ENCODE measurements at places on chromosomes 13 and 19. TPM values are rescaled to one million over a fixed set of nuclear protein-coding genes. Genes with fewer than 3 reads are reported as not detected.

The NLRP4 gene
- not detected for total RNA-seq

The APBA3 gene
- total RNA-seq: 35.7 TPM

The PTGER1 gene
- total RNA-seq: 0.65 TPM

The CEBPA gene
- 0.16 TPM for total RNA-seq

The ZNF492 gene
- total RNA-seq: 0.13 TPM

The TPRX1 gene
- not detected for total RNA-seq

The ABCA7 gene
- total RNA-seq: 37.0 TPM

The LILRA1 gene
- not detected for total RNA-seq

The CCL25 gene
- not detected for total RNA-seq

The ZNF177 gene
- total RNA-seq: 3.2 TPM

The FPR3 gene
- not detected for total RNA-seq

The APOC1 gene
- total RNA-seq: 10.8 TPM

The DCT gene
- total RNA-seq: under 0.01 TPM

The FBXO17 gene
- 53.4 TPM for total RNA-seq

The ARRDC5 gene
- not detected for total RNA-seq

The PLPPR3 gene
- 1.5 TPM for total RNA-seq

The LGALS7B gene
- total RNA-seq: not detected
